ENCODE measurements at places on chromosomes 5 and 9.

GRCh38 chr5:55708732-55709131 lies 3.4 kb downstream of the SLC38A9 start:
- no peak for DNase-seq

GRCh38 chr5:149869411-149869821 lies 75.2 kb downstream of the PDE6A start:
- DNase-seq = no peak

GRCh38 chr9:34282096-34282495 lies 47.0 kb downstream of the KIF24 start:
- DNase-seq = no peak

GRCh38 chr5:92956886-92957285 lies 624.1 kb downstream of the NR2F1-AS1 start:
- DNase-seq = no peak

- no peak for DNase-seq
These were observed 365.2 kb downstream of the PDE4D start for GRCh38 chr5:59528202-59528862.

All from NCI-H1930 (cell line).